ENCODE measurements at places on chromosomes 1 and 21. TPM values are rescaled to one million over a fixed set of nuclear protein-coding genes. Genes with fewer than 3 reads are reported as not detected.

The RAP1GAP gene
- 3.9 TPM for total RNA-seq

The SAMD13 gene
- total RNA-seq = 4.6 TPM

The AXDND1 gene
- total RNA-seq = 0.77 TPM

The KRTAP20-3 gene
- not detected for total RNA-seq

The FCGR3A gene
- not detected for total RNA-seq

The HIPK1 gene
- 41.3 TPM for total RNA-seq

The MCL1 gene
- 202 TPM for total RNA-seq

The TARBP1 gene
- total RNA-seq = 99.0 TPM

The DPYD gene
- total RNA-seq = 0.43 TPM

The OVAAL gene
- total RNA-seq = not detected

The RHEX gene
- total RNA-seq = not detected

The FCER1A gene
- not detected for total RNA-seq

The ZNF687 gene
- 43.1 TPM for total RNA-seq

The UBE4B gene
- 66.2 TPM for total RNA-seq

The CACNA1S gene
- total RNA-seq = 0.12 TPM

The PDZK1 gene
- 0.28 TPM for total RNA-seq

The MROH9 gene
- total RNA-seq = not detected

The ALPL gene
- 114 TPM for total RNA-seq

The GPR161 gene
- total RNA-seq = 21.1 TPM

The ICOSLG gene
- 0.22 TPM for total RNA-seq

The EFHD2 gene
- 6.5 TPM for total RNA-seq

The ZBTB8A gene
- 15.9 TPM for total RNA-seq

The MLLT11 gene
- 37.0 TPM for total RNA-seq

The RER1 gene
- total RNA-seq = 42.5 TPM

The SEMA6C gene
- 12.1 TPM for total RNA-seq

The ZSWIM5 gene
- 5.8 TPM for total RNA-seq

The MAST2 gene
- total RNA-seq = 5.5 TPM

The DNAJC28 gene
- 3.8 TPM for total RNA-seq

The LCE2D gene
- total RNA-seq = not detected

The TMPRSS3 gene
- total RNA-seq = not detected

The CD84 gene
- not detected for total RNA-seq

All from neural progenitor cell (in vitro differentiated cells).